T-helper 17 cell (primary cell): ENCODE measurements at places on chromosomes 11 and 22.

DNA sequence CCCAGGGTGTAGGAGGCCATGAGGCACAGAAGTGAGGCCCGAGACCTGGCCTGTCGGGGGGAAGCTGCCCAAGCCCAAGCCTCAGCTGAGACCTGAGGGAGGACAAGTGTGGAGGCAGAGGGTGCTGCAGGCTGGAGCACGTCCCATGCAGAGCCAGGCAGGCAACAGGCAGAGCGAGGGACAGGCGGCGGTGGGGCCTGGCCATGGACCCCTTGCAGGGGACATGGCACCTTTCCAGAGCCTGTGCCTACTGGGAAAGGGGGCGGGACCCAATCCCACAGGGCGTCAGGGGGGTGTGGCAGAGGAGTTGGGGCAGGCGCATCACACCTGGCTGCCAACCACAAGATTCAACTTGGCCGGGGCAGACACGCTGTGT, 4.3 kb downstream of the TNNI2 start:
- peak overlapping the region; percentile 100 for H3K27ac ChIP-seq
- no peak for DNase-seq
- H3K4me1 ChIP-seq: peaks cover 43% of the 10 kb centered on the region
- peak overlapping the region; percentile 98 for H3K4me3 ChIP-seq
- H3K36me3 ChIP-seq: peaks cover 5% of the 10 kb centered on the region

DNA sequence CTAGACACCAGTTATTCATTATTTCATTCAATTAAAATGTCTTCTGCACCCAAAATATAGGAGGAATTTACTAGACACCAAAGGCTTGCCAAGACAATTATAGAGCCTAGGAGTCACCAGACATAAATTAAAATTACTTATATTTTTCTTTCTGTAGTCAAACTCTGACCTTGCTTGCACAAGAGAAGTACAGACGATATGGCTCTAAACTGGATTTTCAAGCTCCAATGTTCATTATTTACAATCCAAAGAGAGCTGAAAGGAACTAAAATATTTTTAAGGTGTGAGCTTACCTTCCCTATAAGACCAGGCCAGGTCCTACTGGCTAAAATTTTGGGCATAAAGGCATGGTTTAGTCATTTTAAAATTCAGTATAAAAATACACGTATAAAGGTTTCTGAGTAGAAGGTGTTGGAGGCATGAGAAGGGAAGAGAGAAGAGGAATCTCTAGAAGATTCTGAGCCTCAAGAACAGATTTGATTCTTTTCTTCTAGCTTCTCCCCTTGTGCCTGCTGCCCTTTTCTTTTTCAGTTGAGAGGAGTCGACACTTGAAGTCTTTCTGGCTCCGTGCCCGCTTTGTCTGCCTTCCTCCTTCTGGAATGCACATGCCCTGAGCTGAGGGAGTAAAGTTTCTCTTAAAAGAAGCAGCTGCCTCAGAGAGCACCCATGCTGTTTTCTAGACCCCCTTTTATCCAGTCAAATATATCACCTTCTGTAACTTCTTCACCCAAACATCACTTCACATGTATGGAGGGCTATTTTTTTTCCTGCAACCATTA, 13.5 kb downstream of the C11orf97 start:
- peaks cover 52% of the 10 kb centered on the region for H3K27me3 ChIP-seq
- H3K36me3 ChIP-seq: peaks cover 3% of the 10 kb centered on the region
- H3K27ac ChIP-seq: no peak overlapping the region
- DNase-seq: no peak

GRCh38 chr22:25419247-25420113, 145.0 kb upstream of the GRK3 start:
- peaks cover 7% of the 10 kb centered on the region for H3K36me3 ChIP-seq
- H3K27ac ChIP-seq: peak overlapping the region; percentile 8
- DNase-seq: no peak
- H3K4me3 ChIP-seq: peak overlapping the region; percentile 81

DNA sequence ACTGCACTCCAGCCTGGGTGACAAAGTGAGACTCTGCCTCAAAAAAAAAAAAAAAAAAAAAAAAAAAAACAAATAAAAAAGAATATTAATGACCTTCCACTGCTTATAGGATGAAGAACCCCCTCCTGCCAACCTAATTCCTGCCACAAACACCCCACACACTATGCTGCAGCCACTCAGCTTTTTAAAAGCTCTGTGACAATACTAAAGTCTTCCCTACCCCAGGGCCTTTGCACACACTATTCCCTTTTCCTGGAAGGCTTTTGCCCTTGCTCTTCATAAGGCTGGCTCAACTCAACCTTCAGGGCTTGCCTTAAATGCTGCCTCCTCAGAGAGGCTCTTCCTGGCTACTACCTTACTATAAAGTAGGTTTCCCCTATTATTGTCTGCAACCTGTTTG, 10.8 kb upstream of the KCNJ11 start:
- no peaks in the 10 kb centered on the region for H3K36me3 ChIP-seq
- H3K27me3 ChIP-seq: peaks cover 19% of the 10 kb centered on the region
- H3K4me3 ChIP-seq: no peak overlapping the region
- H3K4me1 ChIP-seq: peaks cover 5% of the 10 kb centered on the region
- no peak overlapping the region for H3K27ac ChIP-seq

- H3K4me1 ChIP-seq: no peaks in the 10 kb centered on the region
- H3K27ac ChIP-seq: no peak overlapping the region
Observed at GRCh38 chr22:32557444-32557843, 82.8 kb downstream of the FBXO7 start.

DNA sequence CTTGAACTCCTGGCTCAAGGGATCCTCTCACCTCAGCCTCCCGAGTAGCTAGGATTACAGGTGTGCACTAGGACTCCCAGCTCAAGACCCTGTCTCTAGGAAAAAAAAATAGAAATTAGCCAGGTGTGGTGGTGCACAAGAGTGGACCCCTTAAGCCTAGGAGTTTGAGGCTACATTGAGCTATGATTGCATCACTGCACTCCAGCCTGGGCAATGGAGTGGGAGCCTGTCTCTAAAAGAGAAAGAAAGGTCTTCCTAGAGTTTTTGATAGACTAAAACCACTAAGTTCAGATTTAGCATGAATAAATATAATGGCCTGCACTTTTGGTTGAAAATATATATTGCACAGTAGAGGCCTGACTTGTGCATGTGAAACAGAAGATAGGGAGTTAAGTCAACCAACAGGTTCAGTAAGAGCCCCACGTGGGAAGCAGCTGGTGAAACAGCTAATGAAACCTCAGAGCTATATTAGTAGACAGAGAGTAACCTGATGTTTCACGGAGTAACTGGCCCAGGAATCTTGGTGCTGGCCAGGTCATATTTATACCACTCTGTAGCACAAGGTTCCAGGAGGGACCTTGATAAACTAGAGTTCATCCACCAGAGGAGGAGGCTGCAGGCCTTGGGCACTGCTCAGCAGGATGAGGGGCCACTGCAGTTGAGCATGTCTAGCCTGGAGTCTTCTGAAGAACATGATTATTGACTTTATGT, 4.6 kb upstream of the MICAL3 start:
- H3K4me3 ChIP-seq: no peak overlapping the region
- no peak for DNase-seq
- peaks cover 51% of the 10 kb centered on the region for H3K27me3 ChIP-seq
- H3K27ac ChIP-seq: no peak overlapping the region
- peaks cover 2% of the 10 kb centered on the region for H3K36me3 ChIP-seq

DNA sequence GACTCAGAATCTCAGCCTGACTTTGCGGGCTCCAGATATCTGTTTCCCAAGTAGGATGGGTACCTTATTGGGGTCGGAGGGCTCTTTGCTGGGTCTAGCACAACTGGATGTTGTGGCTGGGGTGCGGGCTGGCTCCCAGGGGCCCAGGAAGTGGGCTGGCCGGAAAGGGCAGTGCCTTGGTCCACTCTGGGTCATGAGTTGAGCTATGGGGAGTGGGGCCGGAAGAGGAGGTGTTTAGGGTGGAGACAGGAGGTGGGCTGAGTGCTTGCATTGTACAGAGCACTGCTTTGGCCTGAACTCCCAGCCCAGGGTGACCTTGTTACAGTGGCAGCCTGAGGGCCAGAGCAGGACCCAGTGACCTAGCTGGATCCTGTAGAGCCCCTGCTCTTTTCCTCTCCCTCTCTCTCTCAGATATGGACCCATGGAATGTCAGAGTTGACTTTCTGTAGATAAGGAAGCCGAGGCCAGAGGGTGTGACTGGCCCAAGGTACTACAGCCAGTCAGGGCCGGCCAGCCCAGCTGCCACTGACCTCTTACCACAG, 13.2 kb downstream of the PHLDB1 start:
- H3K27me3 ChIP-seq: peaks cover 37% of the 10 kb centered on the region
- peaks cover 16% of the 10 kb centered on the region for H3K4me1 ChIP-seq
- no peak overlapping the region for H3K27ac ChIP-seq

DNA sequence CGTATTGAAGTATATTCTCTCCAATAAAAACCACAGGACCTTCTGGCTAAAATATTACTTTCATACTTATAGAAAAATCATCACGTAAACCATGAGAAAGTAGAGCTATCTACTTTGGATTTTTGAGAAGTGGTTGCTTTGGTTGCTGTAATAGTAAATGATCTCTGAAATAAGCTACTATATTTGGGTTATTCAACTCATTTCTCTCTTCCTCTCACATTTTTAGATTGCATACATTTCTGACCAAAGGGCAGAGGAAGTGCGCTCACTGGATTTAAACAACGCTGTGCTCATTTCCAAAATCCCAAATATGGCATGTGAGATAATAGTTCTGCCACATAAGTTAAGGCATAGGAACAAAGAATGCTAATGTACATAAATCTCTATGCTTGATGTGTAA, 357.0 kb downstream of the LRRC4C start:
- no peak overlapping the region for H3K4me3 ChIP-seq
- H3K27me3 ChIP-seq: no peaks in the 10 kb centered on the region
- H3K27ac ChIP-seq: no peak overlapping the region
- no peaks in the 10 kb centered on the region for H3K4me1 ChIP-seq

DNA sequence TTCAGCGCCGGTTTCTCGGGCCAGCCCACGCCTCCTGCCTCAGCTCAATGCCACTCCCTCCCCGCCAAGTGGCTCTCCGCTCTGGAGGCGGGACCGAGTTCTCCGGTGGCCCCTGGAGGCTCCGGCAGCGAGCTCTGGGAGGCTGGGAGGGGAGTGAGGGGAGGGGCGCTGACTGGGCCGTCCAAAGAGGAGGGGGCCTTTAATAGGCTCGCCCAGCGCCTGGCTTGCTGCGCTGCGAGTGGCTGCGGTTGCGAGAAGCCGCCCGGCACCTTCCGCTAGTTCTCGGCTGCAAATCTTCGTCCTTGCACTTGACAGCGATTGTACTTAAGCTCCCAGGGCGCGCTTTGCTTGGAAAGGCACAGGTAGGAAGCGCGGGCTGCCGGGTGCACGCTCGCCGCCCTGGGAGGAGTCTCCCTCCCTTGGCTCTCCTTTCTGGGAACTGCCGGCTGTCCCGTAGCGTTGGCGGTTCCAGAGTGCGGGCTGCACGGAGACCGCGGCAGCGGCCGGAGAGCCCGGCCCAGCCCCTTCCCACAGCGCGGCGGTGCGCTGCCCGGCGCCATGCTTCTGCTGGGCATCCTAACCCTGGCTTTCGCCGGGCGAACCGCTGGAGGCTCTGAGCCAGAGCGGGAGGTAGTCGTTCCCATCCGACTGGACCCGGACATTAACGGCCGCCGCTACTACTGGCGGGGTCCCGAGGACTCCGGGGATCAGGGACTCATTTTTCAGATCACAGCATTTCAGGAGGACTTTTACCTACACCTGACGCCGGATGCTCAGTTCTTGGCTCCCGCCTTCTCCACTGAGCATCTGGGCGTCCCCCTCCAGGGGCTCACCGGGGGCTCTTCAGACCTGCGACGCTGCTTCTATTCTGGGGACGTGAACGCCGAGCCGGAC, at the start of gene ADAMTS15:
Gene ADAMTS15, plus strand, starts transcription at position 230 of the 894 bp plus-strand sequence. Its CDS starts 329 bp downstream, at position 559.
- peak within 1 kb of the TSS; percentile 76 for H3K4me3 ChIP-seq
- no peak for DNase-seq
- peaks cover 2% of the 10 kb centered on the region for H3K36me3 ChIP-seq

- H3K4me1 ChIP-seq: peaks cover 8% of the 10 kb centered on the region
- no peaks in the 10 kb centered on the region for H3K27me3 ChIP-seq
- H3K36me3 ChIP-seq: peaks cover 10% of the 10 kb centered on the region
- DNase-seq: no peak
- H3K27ac ChIP-seq: no peak overlapping the region
Observed at GRCh38 chr11:119300198-119300964, 16.5 kb downstream of the MCAM start.

DNA sequence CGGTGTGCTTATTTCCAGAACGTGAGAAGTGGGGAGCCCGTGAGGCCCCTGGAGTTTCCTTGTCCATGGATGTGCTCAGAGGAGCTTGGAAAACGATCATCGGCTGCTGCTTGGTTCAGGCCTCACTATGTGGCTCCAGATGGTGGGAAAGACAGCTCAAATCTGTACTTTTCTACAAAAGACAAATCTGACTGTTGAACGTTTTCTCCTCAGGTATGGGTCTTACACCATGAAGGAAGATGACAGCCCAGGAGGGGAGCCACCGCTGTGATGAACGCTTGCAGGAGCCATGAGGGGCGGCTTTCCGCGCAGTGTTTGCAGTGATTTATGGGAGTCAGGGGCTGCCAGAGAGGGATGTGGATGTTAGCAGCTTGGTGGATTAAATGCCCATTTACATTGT, 109.4 kb upstream of the E2F8 start:
- H3K4me3 ChIP-seq: no peak overlapping the region
- peaks cover 8% of the 10 kb centered on the region for H3K4me1 ChIP-seq
- no peak for DNase-seq
- H3K36me3 ChIP-seq: peaks cover 5% of the 10 kb centered on the region
- H3K27me3 ChIP-seq: peaks cover 79% of the 10 kb centered on the region

DNA sequence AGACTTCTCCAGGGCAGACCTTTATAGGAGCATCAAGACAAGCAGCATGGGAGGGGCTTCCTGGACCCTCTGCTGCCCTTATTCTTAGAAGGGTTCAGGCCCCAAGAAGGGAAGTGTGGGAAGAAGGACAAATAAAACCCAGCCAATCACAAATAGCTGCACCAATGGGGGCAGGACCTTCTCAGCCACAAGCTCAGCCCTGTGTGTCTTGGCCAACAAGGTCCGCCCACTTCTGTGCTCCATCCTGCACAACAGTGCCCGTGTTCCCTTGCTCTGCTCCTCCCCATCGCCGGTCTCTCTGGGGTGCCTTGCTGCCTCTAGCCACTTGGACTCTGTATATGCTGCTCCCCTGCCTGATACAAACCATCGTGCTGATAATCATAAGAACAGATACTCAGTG, 86.1 kb downstream of the NAT10 start:
- no peak for DNase-seq
- no peak overlapping the region for H3K4me3 ChIP-seq
- H3K27me3 ChIP-seq: peaks cover 17% of the 10 kb centered on the region
- no peaks in the 10 kb centered on the region for H3K36me3 ChIP-seq
- no peak overlapping the region for H3K27ac ChIP-seq
- peaks cover 2% of the 10 kb centered on the region for H3K4me1 ChIP-seq

GRCh38 chr22:46081036-46081830, 69.1 kb upstream of the PPARA start:
- no peak for DNase-seq
- no peaks in the 10 kb centered on the region for H3K27me3 ChIP-seq
- H3K36me3 ChIP-seq: no peaks in the 10 kb centered on the region
- no peak overlapping the region for H3K4me3 ChIP-seq

DNA sequence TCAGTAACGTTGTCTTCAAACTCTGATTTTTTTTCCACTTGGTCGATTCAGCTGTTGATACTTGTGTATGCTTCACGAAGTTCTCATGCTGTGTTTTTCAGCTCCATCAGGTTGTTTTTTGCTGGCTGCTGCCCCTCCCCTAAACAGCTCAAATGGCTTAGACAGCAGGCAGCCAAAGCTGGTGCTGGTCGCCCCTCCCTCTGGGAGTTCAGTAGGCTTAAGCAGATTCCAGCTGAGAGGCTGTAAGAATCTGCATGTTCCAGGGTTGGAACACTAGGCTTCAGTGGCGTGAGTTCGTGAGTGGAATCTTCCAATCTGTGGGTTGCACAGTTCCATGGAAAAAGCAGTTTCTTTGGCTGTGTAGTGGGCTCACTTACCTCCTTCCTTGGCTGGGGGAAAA, 10.3 kb upstream of the FIBIN start:
- DNase-seq: no peak
- no peaks in the 10 kb centered on the region for H3K27me3 ChIP-seq
- no peaks in the 10 kb centered on the region for H3K36me3 ChIP-seq
- H3K4me1 ChIP-seq: no peaks in the 10 kb centered on the region

- no peak overlapping the region for H3K27ac ChIP-seq
- H3K27me3 ChIP-seq: peaks cover 23% of the 10 kb centered on the region
Observed at GRCh38 chr11:120384476-120384875, 48.3 kb downstream of the ARHGEF12 start.
